ENCODE measurements at places on chromosomes 1 and 21.

GRCh38 chr1:104768466-104768865 is 1018.8 kb downstream of the AMY1C start:
- DNase-seq = no peak

GRCh38 chr1:210490781-210491180 is 162.1 kb downstream of the HHAT start:
- DNase-seq = no peak

DNA sequence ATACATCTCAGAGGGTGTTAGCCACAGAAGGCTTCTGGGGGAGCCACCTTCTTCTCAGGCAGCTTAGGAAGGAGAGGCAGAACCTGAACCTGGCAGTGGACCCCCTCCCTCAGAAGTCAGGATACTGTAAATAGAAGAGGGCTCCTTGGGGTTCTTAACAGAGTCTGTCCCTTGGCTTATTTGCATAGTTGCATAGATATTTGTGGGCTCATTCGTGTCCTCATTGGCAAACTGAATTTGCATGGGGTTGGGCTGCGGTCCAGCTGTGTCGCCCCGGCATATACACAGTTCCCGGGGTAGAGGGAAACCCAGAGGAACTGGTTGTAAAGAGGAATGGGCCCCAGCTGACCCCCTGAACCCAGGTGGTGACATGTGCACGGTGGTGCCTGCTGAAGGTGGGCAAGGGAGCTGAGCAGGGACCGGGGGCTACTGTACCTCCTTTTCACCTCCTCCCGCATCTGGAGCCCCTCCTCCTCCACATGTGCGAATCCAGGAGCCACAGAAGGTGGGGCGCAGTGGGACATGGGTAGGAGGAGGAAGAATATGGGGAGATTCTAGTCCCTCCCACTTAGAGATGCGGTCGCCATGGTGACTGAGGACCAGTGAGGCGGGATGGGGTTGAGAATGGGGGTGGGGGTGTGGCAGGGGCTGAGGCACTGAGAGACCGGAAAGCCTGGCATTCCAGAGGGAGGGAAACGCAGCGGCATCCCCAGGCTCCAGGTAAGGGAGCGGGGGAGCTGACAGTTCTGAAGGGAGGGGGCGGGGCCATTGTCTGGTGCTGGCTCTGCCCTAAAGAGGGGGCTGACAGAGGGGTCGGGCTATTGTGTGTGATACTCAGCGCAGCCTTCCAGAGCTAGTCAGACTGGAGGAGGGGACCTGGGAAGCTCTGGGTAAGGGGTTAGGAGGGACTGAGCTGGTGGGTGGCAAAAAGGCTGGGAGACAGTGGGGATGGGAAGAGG is 3.7 kb upstream of the SEMA4A start:
- no peak for DNase-seq

GRCh38 chr1:90821152-90821787 is 104.2 kb upstream of the BARHL2 start:
- DNase-seq = no peak

DNA sequence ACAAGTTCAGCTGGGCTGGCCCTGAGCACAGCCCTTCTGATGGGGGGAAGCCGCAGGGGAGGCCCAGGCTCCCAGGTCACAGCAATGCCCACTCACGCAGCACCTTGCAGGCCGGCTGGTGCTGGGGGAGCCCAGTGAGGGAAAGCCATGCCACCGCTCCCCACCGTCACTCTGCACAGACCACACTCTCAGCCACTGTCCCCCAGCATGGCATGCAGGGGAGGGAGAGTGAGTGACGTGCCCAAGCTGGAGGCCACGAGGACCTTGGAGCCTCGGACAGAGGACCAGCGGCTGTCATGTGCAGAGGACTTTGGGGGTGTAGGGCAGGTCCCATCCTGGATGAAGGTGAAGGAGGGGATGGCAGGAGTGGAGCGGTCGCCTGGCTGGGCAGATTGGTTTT is 25.1 kb downstream of the SLC45A1 start:
- no peak for DNase-seq

GRCh38 chr1:171754353-171754705 is 12.5 kb upstream of the VAMP4 start:
- DNase-seq = no peak

- no peak for DNase-seq
These were observed 32.4 kb downstream of the KCNN3 start for GRCh38 chr1:154837672-154838171.

DNA sequence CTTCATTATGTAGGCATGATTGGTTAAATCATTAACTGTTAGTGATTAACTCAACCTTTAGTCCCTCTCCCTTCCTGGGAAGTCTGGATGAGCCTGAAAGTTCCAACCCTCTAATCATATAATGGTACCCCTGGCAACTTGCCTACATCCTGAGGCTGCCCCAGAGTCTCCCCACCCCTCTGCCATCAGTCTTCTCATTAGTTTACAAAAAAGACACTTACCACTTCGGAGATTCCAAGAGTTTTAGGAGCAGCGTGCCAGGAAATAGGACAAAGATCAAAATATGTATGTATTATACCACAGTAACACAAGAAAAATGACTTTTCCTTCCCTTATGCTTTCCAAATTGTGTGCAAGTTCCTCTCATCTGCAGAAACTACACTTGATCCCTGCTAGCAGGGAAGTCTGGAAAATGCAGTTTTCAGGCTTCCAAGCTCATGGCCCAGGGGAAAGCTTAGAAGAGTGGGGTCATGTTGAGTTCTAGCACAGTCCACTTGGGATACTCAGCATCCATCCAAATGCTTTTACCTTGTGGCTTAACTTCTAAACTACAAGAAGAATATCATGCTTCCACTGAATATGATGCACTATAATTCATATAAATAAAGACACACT is 64.6 kb upstream of the PPIH start:
- DNase-seq = no peak

GRCh38 chr1:113759333-113760101 is at the start of gene PHTF1:
PHTF1 (minus strand) TSS chr1:113759486; CDS start chr1:113758703, 783 bp downstream.
- peak; percentile 76 for DNase-seq

DNA sequence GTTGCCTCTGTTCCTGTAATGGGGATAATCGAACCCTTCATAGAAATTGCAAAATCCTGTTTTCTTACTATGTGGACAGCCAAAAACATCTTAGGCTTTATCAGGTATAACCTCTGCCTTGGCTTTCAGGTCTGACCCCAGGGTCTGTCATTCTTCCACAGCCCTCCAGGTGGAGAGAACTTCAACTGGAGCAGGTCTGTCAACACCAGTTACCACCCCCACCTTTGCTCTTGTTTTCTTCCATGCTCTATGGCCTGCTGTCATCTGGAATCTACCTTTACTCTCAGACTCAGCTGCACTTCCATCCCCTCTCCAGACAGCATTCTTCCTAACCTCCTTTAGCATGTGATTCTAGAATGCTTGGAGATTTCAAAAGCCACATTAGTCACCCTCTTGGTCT is 10.4 kb upstream of the GJA9 start:
- no peak for DNase-seq

- no peak for DNase-seq
These were observed 53.7 kb upstream of the ZNF326 start for GRCh38 chr1:89941110-89941766.

GRCh38 chr1:37849480-37849879 is 9.9 kb downstream of the MTF1 start:
- no peak for DNase-seq

- DNase-seq = no peak
These were observed 23.2 kb upstream of the C1orf146 start for GRCh38 chr1:92194511-92194910.

GRCh38 chr1:105785021-105785420 is 1271.5 kb upstream of the PRMT6 start:
- DNase-seq = no peak

DNA sequence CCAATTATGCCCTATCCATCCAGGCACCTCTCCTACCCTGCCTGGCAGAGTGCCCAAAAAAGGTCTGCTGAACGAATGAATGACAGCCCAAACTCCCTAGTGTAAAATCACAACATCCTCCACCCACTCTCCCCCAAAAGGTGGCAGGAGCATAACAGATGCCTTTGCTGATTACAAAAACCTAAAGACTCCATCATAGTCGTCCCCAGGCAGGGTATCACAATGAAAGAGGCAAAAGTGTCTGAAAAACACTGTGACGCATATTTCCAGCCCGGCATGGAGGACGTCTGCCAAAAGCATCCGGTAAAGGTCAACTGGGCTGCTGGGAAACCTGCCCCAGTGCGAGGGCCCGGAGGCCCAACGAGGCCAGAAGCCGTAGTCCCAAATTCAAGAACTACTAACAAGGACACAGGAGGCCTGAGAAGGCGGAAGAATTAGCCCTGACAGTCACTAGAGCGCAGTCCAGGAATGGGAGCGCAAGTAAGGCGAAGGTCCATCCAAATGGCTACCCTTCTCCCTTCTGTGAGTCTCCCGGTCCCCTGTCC is 576 bp downstream of the SMIM12 start:
- DNase-seq = no peak

GRCh38 chr1:173934440-173934839 is 17.3 kb upstream of the SERPINC1 start:
- no peak for DNase-seq

- DNase-seq = no peak
These were observed 39.0 kb upstream of the SYNC start for GRCh38 chr1:32741413-32742198.

- DNase-seq = no peak
These were observed 172.4 kb downstream of the CACNA1E start for GRCh38 chr1:181655756-181656155.

DNA sequence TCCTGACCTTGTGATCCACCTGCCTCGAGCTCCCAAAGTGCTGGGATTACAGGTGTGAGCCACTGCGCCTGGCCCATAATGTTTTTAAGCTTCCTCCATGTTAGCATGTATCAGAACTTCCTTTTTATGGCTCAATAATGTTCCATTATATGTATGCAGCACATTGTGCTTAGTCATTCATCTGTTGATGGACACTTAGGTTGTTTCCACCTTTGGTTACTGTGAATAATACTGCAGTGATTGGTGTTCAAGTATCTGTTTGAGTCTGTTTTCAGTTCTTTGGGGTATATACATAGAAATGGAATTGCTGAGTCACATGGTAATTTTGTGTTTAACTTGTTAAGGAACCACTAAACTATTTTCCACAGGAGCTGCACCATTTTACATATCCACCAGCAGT is 17.7 kb downstream of the CMPK1 start:
- no peak for DNase-seq

GRCh38 chr1:23478896-23479665 is 4.9 kb downstream of the ASAP3 start:
- peak; percentile 82 for DNase-seq

DNA sequence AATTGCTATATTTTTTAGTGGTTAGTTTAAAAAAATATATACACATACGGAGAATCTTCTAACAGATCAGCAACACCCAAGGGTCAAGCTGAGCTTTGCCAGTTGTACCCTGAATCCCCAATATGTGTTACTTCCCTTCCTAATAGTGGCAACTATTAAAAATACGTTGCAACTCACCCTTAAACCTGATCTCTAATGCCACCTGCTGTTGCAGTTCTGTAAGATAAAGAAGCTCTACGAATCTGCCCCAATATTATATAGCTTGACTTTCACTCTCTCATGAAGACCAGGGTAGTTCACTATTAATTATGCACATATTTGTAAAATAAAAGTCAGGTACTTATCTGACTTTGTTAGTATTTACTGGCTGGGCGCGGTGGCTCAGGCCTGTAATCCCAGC is 58.4 kb downstream of the ASH1L start:
- no peak for DNase-seq

DNA sequence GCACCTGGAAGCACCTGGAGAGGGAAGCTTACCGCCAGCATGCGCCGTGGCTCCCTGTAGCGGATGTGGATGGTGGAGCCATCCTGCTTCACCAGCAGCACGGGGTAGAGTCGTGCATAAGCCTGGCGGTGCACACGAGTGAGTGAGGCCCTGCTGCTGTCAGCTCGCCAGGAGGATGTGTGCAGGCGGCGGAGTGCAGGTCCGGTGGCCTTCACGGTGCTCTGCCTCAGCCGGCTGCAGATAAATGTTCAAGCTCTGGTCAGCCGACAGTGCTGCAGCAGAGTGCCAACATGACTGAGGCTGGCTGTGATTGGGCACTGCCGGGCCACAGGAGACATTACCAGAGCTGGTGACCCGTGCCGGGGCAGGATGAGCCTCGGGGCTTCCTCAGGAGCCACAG is 1.5 kb downstream of the MRPL55 start:
- no peak for DNase-seq

DNA sequence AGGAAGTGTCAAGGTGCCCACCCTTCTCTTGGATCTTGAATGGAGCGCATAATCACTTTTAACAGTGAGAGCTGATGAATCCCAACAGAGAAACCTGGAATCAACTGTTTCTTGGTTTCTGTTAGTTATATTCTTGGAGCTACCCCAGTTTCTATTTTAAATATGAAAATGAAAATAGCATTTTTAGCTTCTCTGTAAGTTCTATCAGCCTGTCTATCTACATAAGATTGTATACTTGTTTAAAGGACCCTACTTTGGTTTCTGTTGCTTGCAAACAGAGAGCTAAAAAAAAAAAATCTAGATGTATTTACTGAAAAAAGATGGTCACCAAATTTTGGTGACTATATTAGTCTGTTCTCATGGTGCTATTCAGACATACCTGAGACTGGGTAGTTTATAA is 670.0 kb downstream of the NCAM2 start:
- no peak for DNase-seq

GRCh38 chr1:236522937-236523703 is 662 bp upstream of the LGALS8 start:
- DNase-seq = no peak

DNA sequence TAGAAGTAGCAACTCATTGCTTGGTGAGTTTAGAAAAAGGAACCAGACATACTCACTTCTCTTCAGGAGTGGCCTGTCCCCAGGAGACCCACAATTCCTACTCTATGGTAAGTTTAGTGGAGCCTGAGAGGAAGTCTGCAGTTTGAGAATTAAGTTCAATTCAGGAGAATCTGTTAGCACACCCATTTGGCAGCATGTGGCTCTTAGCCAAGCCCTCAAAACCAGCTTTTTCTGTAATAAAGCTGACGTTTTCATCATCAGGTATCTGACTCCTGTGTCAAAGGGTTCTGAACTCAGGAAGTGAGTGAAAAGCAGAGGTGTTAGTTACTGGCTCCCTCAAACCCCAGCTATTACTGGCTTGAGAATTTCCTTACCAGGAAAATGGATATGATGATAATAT is 20.4 kb upstream of the RGS16 start:
- DNase-seq = no peak

GRCh38 chr1:100708476-100709062 is 11.0 kb upstream of the VCAM1 start:
- no peak for DNase-seq

GRCh38 chr21:45464309-45464708 is 59.3 kb downstream of the COL18A1 start:
- no peak for DNase-seq

- no peak for DNase-seq
These were observed 14.5 kb upstream of the TNFRSF1B start for GRCh38 chr1:12152113-12152891.

GRCh38 chr1:189158155-189158554 is 1319.5 kb downstream of the BRINP3 start:
- no peak for DNase-seq
